CD4-positive, alpha-beta T cell treated with Interferon alpha-2 for 1 hour (primary cell): ENCODE measurements at places on chromosomes 5 and 9.

GRCh38 chr5:9830184-9830583 lies 200.0 kb upstream of the TAS2R1 start:
- DNase-seq: no peak

DNA sequence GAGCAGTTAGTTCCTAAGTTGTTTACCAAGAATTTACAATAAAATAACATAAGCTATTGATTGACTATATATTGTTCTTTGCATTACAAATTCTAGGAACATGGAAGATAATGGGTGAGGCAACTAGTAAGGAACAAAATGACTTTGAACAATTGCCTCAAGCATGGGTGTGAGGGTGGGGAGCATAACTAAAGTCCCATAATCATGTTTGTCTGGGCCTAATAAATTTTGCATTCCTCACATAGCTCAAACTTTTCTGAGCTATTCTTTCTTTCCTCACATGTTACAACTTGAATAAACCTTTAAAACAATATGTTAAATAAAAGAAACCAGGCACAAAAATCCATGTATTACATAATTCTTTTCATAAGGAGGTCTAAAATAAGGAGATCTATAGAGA lies 1066.1 kb downstream of the NR2F1-AS1 start:
- DNase-seq: no peak

DNA sequence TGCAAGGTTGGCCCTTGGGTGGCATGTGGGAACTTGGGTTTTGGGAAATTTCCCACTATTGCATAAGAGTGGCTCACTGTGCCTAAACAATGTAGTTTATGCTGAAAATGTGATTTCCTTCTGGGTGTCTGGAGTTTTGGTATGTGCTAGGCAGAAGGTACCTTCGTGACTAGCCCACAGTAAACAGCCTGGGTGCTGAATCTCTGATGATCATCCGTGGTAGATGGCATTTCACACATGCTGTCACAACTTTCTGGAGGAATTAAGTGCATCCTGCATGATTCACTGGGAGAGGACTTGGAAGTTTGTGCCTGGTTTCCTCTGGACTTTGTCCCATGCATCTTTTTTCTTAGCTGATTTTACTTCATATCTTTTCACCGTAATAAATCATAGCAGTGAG lies 64.5 kb downstream of the LNPEP start:
- DNase-seq: no peak

GRCh38 chr5:91271999-91272398 lies 111.1 kb downstream of the ARRDC3 start:
- DNase-seq: no peak

GRCh38 chr5:170420806-170421412 lies 31.7 kb upstream of the KCNMB1 start:
- peak; percentile 59 for DNase-seq

- no peak for DNase-seq
These were observed 73.4 kb downstream of the C9orf85 start for GRCh38 chr9:71984831-71985281.

GRCh38 chr9:97940741-97941140 lies 2.8 kb upstream of the HEMGN start:
- no peak for DNase-seq

DNA sequence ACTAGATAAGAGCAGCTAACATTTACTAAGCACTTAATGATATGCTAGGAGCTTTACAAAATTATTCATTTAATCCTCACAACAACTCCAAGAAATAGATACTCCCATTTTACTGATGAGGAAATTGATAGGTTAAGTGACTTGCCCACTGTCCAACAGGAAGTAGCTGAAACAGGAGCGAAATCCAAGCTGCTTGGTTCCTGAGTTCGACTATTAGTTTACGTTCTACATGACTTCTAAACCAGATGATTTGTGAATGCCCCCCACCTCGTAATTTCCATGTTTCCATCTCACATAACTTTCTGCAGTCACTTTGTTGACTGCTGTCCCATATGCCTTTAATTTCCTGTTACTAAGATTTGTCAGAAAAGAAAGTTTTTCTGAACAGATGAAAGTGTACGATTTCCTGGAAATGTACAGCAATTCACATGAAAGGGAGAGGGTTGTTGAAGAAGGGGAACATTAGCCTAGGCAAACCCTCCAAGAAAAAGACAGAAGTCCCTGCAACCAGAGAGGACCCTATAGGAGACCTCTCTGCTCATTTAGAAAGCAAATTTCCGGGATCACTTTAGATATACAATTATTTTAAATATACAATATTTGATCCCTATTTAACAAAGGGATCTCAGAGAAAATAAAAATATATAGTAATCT lies 279.1 kb upstream of the EFNA5 start:
- DNase-seq: no peak

GRCh38 chr9:27520986-27521385 lies 3.1 kb upstream of the IFNK start:
- DNase-seq: no peak

GRCh38 chr5:140882591-140882899 lies 621 bp downstream of the PCDHA13 start:
- DNase-seq: no peak

DNA sequence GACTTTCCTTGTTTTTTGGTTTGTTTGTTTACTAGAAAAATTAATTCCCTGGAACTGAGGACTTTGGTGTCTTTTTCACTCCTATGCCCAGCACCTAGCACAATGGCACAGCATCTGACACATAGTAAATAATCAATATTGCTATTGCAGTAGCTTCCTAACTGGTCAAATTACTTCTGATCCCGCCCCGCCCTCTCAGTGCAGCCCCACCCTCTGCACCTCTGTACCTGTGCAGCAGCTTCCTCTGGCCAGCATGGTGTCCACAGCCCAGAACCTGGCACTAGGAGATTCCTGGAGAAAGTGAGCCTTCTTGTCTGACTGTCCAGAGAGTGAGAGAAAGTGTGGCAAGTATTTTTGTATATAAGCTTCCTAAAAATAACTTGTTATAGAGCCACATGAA lies 343.2 kb downstream of the ZNF608 start:
- DNase-seq: no peak

DNA sequence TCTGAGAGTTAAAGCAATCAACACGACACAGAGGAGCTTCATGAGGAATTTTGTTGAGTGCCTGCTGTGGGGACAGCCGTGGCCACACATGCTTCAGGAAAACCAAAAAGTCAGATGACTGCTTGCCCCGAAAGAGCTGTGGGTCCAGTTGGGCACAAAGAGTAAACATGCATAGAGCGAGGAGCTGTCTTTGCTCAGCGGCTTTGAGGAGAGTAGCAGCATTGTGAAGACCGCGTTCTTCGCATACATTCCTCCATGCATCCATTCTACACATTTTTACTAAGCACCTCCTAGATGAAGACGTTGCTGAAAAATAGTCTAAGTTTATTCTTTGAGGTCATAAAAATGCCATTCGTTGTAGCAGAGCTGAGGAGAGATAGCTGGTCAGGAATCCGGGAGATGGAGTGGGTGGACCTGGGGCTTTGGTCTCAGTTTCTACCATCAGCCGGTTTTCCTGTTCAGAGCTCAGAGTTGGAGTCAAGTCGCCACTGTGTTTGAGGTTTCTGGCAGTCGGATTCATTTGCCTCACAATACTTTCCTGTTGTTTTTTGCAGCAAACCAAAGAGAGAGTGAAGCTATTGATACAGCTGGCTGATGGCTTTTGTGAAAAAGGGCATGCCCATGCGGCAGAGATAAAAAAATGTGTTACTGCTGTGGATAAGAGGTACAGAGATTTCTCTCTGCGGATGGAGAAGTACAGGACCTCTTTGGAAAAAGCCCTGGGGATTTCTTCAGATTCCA lies 194.5 kb upstream of the OTULINL start:
- no peak for DNase-seq

- DNase-seq: no peak
These were observed 35.2 kb downstream of the SETX start for GRCh38 chr9:132319421-132320110.

- no peak for DNase-seq
These were observed 16.3 kb downstream of the PAM start for GRCh38 chr5:102771435-102771834.

DNA sequence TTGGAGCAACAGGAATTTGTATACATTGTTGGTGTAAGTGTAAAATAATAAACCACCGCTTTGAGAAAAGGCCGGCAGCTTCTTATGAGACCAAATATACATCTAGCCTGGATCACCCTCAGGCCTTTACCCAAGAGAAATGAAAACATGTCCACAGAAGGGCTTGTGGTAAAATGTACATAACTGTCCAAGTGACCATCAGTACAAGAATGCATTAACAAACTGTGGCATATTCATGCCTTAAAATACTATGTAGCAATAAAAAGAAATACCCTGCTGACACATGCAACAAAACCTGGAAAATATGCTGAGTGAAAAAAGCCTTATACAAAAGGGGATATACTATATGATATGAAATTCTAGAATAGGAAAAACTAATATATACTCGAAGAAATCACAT lies 311.9 kb upstream of the TRPC7 start:
- DNase-seq: no peak

GRCh38 chr9:31355965-31356364 lies 1028.5 kb upstream of the ACO1 start:
- no peak for DNase-seq

GRCh38 chr5:125042261-125042890 lies 295.9 kb upstream of the ZNF608 start:
- DNase-seq: no peak

DNA sequence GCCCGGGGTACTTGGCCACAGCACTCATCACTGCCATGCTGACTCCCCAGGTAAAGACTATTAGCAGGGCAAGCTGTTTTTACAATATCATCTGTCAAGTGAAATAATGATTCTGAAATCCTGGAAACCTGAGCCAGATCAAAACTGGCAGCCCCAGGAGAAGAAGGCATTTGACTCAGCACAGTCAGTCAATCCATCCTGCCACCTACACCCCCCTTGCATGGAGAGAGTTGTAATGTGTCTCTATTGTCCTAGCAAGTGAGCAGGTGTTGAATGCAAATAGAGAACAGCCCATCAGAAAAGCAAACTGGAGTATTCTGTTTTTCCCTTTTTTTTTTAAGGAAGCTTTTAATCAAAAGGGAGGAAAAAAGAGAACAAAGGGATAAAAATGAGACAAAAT lies 291.2 kb downstream of the BRINP1 start:
- DNase-seq: no peak

DNA sequence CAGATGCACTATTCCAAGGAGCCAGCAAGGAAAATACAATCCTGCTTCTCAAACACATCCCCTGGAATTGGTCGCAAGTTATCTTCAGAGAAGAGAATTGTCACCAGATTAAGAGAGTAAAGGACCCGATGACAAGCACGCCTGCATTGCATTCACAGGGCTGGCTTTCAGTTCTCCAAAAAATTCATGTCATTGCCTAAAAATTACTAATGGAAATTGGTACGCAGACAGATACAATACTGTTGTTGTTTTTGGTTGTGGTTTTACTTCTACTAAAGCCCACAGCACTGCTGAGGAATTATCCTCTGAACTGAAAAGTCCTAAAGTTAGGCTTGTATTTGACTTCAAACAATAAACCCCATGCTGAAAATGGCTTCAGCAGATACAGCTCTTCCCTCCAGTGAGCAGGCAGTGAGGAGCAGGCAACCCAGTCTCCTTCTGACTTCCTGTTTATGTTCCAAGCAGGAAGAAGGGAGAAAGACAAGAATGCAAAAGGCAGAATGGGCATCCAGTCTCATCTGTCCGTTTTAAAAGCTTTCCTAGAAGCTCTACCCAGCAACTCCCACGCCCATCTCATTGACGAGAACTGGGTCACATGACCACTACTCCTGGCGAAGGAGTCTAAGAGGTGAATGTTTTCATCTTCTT lies 80.6 kb upstream of the ZNF366 start:
- DNase-seq: no peak

GRCh38 chr5:170108266-170108785 lies 2.6 kb downstream of the FOXI1 start:
- DNase-seq: no peak

DNA sequence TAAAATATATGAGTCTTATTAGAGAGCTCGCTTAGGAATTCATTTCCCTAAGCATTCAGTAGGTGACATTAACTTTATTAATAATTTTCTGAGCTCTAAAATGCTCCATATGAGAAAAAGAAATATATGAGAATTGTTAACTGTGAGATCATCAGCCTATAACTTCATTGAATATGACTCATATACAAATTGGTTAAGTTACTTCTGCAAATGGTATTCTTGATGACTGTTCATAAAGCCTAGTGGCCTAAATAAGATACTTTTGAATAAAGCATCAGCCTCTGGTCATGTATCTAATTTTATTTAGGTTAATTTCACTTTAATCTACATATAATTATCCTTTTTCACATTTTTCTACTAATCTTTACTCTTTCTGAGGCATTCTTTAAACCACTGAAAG lies 710.2 kb upstream of the ACO1 start:
- no peak for DNase-seq

- DNase-seq: no peak
These were observed 8.4 kb upstream of the SLC2A6 start for GRCh38 chr9:133487331-133487725.

GRCh38 chr5:177973066-177973635 lies 22.9 kb downstream of the PROP1 start:
- DNase-seq: no peak

GRCh38 chr9:123309611-123310010 lies 41.2 kb upstream of the STRBP start:
- DNase-seq: no peak

DNA sequence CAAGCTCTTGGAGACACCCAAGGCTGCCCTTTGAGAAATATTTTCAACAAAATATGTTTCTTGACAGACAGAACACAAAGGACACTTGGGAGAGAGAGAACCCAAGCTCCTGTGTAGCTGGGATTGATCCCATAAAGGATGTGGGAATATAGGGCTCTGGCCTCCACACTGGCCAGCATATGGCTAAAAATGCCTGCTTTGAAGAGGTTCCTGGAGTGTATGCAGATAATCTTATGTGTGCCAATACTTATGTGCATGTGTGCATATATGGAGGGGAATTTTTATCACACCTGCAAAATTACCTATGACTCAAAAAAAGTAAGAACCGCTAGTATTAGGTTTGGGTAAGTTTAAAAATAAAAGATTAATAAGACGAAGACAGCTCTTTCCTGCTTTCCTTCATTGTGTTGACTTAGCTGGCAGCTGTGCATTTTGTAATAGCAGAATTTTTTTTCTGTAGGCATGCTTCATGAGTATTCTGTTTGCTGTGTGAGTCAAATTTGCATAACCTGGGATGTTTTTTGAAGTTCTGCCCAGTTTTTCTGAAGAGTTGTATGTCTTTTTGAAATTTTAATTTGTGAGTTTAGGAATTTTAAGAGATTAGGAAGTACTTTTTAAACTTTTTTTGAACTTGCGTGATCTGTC lies 42.6 kb downstream of the HACD4 start:
- DNase-seq: no peak

- no peak for DNase-seq
These were observed 512.7 kb downstream of the SLCO4C1 start for GRCh38 chr5:101783241-101784013.

- no peak for DNase-seq
These were observed 141.6 kb downstream of the GHR start for GRCh38 chr5:42564689-42565356.

GRCh38 chr5:174922955-174923354 lies 198.6 kb downstream of the MSX2 start:
- no peak for DNase-seq

GRCh38 chr5:32808783-32809182 lies 97.7 kb downstream of the NPR3 start:
- no peak for DNase-seq

GRCh38 chr9:88922091-88922490 lies 69.2 kb upstream of the S1PR3 start:
- peak; percentile 55 for DNase-seq
